Type B pancreatic cell (in vitro differentiated cells): ENCODE measurements at places on chromosomes 12 and 14. TPM values are rescaled to one million over a fixed set of nuclear protein-coding genes. Genes with fewer than 3 reads are reported as not detected.
A peak's percentile ranks its signal among the peaks of the same experiment; 100 is the strongest.

- no peak for DNase-seq
Observed at GRCh38 chr12:91866566-91866965, 279.1 kb downstream of the BTG1 start.

DNA sequence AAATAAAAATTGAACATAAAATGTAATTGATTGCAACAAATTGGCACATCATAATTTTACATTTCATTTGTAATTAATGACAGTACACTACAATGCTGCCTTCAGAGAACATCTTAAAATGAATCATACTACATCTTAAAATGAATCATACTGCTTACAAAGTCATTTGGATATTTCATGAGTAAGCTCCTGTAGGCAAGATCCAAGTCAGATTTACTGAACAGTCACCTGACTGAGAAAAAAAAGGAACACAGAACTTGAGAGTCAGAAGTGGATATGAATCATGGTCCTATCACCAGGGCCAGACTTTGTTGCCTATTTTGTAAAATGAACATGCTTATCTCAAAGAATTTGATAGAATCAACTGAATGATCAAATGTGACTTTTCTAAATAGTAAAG, 32.7 kb upstream of the FBLN5 start:
- no peak for DNase-seq

- DNase-seq = no peak
Observed at GRCh38 chr12:19659086-19659485, 219.8 kb downstream of the AEBP2 start.

- no peak for DNase-seq
Observed at GRCh38 chr12:68865399-68866164, 57.6 kb downstream of the MDM2 start.

- peak; percentile 53 for DNase-seq
Observed at GRCh38 chr14:105883066-105884005, 357.0 kb downstream of the TMEM121 start.

- no peak for DNase-seq
Observed at GRCh38 chr12:12153596-12153995, 82.9 kb downstream of the BCL2L14 start.

GRCh38 chr12:131101703-131102492, 148.2 kb downstream of the ADGRD1 start:
- DNase-seq = peak; percentile 44

GRCh38 chr12:94429633-94430032, 30.0 kb downstream of the CEP83 start:
- no peak for DNase-seq

GRCh38 chr14:104639885-104640548, 35.4 kb upstream of the TMEM179 start:
- no peak for DNase-seq

DNA sequence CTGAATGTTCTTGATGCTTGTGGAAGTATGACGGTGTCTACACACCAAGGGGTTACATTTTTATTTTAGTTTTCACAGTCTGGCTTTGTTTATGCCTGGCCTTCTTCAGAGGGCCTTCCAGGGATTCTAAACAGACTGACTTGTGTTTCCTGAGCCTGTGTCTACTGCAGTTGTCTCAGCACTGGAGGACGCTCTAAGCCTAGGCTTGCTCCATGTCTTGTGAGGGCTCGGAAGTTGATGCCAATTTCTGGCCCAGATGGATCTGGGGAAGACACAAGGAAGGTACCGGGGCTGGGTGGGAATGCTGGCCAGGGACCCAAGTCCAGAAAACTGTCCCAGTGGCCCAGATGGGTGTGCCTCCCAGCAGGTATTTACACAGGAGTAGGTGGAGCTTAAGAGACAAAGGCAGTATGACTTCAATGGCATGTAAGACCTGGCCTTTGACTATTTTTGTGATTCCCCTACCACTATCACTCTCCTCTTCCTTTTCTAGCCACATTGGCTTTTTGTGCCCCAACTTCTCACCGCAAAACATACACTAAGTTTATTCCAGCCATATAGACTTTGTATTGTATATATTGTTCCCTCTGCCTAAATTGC, 56.9 kb downstream of the GPR137C start:
- DNase-seq = no peak

DNA sequence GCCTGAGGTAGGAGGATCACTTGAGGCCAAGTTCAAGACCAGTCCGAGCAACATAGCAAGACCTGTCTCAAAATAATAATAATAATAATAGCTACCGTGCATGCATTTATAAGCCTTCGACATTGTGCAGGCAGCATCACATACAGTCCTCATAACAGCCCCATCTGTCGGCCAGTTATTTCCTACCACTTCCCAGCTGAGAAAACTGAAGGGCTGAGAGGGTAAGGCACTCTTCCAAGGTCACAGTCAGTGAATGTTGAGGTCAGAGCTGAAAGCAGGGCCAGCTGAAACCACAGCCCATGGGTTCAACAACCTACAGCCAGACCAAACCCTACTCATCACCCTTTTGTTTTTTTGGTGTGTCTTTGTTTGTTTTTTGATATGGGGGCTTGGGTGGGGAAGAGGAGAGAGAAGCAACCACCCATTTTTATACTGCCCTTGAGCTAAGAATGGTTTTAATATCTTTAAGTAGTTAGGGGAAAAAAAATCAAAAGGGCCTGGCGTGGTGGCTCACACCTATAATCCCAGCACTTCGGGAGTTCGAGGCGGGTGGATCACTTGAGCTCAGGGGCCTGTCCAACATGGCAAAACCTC, 16.8 kb upstream of the ITPK1 start:
- no peak for DNase-seq

GRCh38 chr12:484096-484495, 24.4 kb downstream of the B4GALNT3 start:
- DNase-seq = no peak

Gene DAO
- total RNA-seq = not detected in 2 replicates

GRCh38 chr14:68741477-68741791, 51.4 kb downstream of the ZFP36L1 start:
- no peak for DNase-seq

- DNase-seq = no peak
Observed at GRCh38 chr12:130375296-130376287, 37.9 kb downstream of the PIWIL1 start.

GRCh38 chr12:76270657-76271358, 77.4 kb downstream of the BBS10 start:
- no peak for DNase-seq

Gene ISM2
- total RNA-seq = 0.46 and 1.2 TPM in 2 replicates

Gene SERPINA12
- not detected in 2 replicates for total RNA-seq

DNA sequence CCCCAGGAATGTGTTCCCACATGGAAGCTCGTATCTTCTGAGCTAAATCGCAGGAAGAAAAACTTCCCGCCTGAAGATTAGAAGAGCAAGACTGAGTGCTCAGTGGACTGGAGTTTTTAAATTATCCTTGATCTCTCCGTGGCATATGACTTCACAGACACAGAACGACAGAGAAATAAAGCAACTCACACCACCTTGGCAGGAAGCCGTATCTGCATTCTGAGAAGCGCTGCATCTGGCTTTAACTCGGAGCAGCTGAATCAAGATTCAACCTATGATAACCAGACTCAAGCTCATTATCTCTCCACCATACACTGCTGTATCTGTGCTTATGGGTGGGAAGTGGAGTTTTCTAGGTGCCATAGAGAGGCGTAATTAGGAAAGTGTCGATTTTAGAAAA, 1482.7 kb downstream of the AACS start:
- no peak for DNase-seq

DNA sequence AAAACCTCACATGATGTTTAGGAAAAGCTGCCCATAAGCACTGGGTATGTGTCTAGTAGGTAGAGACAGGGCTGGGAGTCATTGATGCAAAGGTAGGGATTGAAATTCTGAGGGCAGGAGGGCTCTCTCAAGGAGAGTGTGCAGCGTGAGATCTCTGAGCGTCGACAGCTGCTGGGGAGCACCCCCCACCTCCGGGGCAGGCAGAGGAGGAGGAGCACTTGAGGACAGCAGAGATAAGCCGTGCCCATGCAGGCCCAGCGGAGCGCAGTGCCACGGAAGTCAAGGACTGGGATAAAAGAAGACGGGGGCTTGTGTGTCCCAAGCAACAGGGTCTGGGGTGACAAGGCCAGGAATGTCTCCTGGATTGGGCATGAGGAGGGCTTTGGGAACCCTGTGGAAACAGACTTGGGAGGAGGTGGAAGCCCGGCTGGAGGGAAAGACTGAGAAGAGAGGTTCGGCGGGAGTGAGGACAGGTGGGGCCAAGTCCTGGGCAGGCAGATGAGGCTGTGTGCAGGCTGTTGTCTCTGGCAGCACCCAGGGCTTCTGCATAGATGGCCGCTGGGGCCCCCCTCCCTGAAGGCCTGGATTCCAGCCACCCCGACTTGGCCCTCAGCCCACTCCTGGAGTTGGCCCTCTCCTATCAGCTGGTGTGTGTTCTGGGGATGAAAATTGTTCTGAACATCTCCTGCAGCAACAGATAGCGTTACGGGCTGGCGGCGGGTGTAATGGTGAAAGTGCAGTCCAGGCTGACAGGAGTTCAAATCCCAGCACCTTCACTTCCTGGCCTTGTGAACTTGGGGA, 1.9 kb downstream of the CACNA2D4 start:
- peak; percentile 64 for DNase-seq

DNA sequence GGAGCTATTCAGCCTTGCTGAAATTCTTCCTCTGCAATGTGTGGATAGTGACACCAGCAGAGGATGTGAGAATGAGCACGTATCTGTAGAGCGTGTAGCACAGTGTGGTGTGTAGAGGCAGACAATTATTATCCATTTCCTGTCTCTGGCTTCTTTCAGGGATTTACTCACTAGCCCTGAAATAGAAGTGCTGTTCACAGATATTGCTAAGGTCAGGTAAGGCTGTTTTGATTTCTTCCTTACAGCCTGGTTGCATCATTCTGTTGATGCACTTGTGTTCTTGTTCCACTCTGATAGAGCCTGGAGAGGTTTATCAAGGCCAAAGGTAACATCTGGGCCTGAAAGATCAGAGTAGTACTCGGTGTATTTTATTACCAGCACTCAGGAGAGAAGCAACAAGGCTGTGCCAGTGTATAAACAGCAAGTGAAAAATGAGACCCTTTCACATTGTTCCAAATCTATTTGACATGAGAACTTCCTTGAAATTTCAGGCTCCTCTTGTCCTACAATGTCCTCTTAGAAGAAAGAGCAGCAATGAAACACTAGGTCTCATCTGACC, 16.7 kb downstream of the ARG2 start:
- DNase-seq = no peak

DNA sequence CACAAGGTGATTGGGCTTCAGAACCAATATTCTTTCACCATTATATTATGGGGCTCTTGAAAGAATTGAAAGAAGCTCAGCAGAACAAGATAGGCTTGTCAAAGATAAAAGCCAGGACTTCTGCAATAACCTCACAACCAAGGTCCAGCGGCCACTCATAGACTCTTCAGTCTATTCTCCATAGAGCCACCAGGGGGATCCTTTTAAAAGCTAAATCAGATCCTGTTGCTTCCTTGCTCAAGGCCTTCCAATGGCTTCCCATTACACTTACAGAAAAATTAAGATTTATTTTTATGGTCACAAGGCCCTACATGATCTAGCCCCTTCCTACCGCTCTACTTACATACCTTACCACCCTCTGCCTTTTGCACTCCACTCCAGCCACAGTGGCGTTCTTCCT, 169.6 kb downstream of the C12orf42 start:
- DNase-seq = no peak

Gene RHOJ
- 0.17 and 16.3 TPM in 2 replicates for total RNA-seq

- no peak for DNase-seq
Observed at GRCh38 chr12:12190087-12190809, 76.6 kb downstream of the LRP6 start.

Gene MTRFR
- total RNA-seq = 13.9 and 17.2 TPM in 2 replicates

DNA sequence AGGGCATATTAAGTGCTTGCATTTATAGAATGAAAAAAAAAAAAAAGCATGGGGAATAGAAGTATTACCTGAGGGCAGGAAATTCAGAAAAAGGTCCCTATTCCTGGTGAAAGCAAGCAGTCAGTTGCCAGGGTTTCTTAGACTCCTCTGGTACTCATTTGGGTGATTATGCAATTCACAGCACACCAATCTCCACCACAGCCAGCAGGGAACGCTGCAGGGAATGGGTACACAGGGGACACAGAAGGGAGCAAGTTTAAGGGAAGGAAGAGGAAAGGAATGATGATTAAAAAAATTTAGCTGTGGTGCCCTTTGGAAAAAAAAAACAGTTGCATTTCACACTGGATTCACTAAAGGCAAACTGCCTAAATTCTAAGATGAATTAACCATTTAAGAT, 14.2 kb downstream of the BLTP3B start:
- no peak for DNase-seq

Gene SYNJ2BP
- 32.1 and 32.5 TPM in 2 replicates for total RNA-seq

- no peak for DNase-seq
Observed at GRCh38 chr14:49653508-49653907, 18.5 kb upstream of the DNAAF2 start.
